ENCODE measurements at places on chromosomes 12 and 14. TPM values are rescaled to one million over a fixed set of nuclear protein-coding genes. Genes with fewer than 3 reads are reported as not detected.

DACT1 gene
- 56.0 TPM for total RNA-seq

MAP1LC3B2 gene
- total RNA-seq: 2.0 TPM

TCTN2 gene
- 12.3 TPM for total RNA-seq

IAPP gene
- not detected for total RNA-seq

PPP1R1A gene
- total RNA-seq: not detected

SLC6A15 gene
- total RNA-seq: 10.2 TPM

NOVA1 gene
- under 0.01 TPM for total RNA-seq

HECTD4 gene
- 24.9 TPM for total RNA-seq

A2ML1 gene
- 0.72 TPM for total RNA-seq

P2RX2 gene
- total RNA-seq: not detected

MANSC4 gene
- not detected for total RNA-seq

CTSG gene
- total RNA-seq: not detected

SERPINA10 gene
- total RNA-seq: not detected

TRIP11 gene
- 29.5 TPM for total RNA-seq

FAM222A gene
- total RNA-seq: 1.3 TPM

TFCP2 gene
- 9.6 TPM for total RNA-seq

TBX5 gene
- 7.2 TPM for total RNA-seq

ACOT6 gene
- total RNA-seq: not detected

ABCC9 gene
- total RNA-seq: 0.22 TPM

KRT77 gene
- total RNA-seq: not detected

CCDC197 gene
- total RNA-seq: not detected

OLR1 gene
- 8.7 TPM for total RNA-seq

RFX4 gene
- not detected for total RNA-seq

CCDC175 gene
- total RNA-seq: not detected

GALNT9 gene
- total RNA-seq: 0.22 TPM

LMO3 gene
- not detected for total RNA-seq

PLA2G1B gene
- not detected for total RNA-seq

SEL1L gene
- total RNA-seq: 75.4 TPM

ARMH4 gene
- 1.9 TPM for total RNA-seq

HOXC10 gene
- 5.2 TPM for total RNA-seq

TAS2R7 gene
- not detected for total RNA-seq

PPFIA2 gene
- not detected for total RNA-seq

TPI1 gene
- 739 TPM for total RNA-seq

TMEM63C gene
- total RNA-seq: under 0.01 TPM

RNFT2 gene
- total RNA-seq: 18.0 TPM

CLECL1 gene
- total RNA-seq: not detected

SLC38A4 gene
- total RNA-seq: 14.7 TPM

RNASE11 gene
- total RNA-seq: not detected

CLEC6A gene
- total RNA-seq: not detected

CCDC38 gene
- total RNA-seq: not detected

E2F7 gene
- total RNA-seq: 46.2 TPM

AKAP6 gene
- 4.7 TPM for total RNA-seq

PTPRO gene
- total RNA-seq: 0.72 TPM

RD3L gene
- total RNA-seq: not detected

TMEM119 gene
- 104 TPM for total RNA-seq

RNASE7 gene
- total RNA-seq: not detected

GAS2L3 gene
- total RNA-seq: 8.3 TPM

HOXC5 gene
- 1.9 TPM for total RNA-seq

CCDC177 gene
- total RNA-seq: not detected

RERGL gene
- not detected for total RNA-seq

GIT2 gene
- total RNA-seq: 62.4 TPM

POTEG gene
- total RNA-seq: not detected

SMCO2 gene
- 0.22 TPM for total RNA-seq

TGM1 gene
- total RNA-seq: 1.5 TPM

All from placental pericyte (primary cell).